ENCODE measurements at places on chromosomes 3 and 15.
A peak's percentile ranks its signal among the peaks of the same experiment; 100 is the strongest.

DNA sequence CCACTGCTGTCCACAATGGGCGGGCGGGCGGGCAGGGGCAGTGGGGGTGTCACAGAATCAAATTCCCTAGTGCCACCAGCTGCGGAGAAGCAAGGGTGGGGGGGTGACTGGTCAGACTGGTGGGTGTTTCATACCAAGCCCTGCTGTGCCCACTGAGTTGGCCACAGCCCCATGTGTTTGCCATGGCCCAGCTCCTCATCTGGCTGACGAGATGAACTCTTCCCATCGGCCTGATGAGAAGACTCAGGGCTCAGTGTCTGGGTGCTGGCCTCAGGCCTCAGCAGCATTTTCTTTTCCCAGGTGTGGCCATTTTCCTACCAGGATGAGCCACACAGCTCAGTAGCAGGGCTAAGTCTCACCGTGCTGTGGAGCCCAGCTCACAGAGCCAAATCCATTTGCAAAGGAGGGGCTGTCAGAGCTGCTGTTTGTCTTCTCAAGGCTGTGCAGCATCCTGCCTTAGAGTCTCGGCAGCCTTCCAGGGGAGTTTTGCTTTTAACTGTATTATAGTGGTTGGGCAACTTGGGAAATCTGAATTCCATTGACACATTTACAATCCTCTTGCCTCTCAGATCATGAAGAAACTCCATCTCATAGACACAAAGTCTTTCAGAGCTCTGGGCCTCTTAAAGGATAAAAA, 176.8 kb downstream of the ABHD5 start:
- no peak for DNase-seq

DNA sequence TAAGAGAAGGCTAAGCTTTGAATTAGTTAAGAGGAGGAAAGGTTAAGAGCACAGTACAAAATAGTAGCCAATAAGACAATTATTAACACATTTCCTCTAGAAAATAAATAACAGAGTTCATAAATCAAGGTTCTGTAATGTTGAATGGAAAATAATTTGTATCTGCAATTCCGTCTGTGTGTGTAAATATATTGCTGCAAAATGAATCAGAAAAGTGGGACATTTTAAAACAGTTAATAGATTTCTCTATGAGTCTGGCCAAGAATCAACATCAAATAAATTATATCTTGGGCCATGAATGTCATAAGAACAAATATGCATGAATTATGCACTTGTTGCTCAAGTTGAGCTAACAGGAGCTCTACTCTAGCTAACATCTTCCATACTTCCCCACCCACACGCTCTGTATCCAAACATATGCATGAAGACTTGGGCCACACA, 14.2 kb upstream of the SUCNR1 start:
- DNase-seq, result no peak

GRCh38 chr3:108477511-108478147, 32.8 kb downstream of the MYH15 start:
- DNase-seq, result peak; percentile 66

DNA sequence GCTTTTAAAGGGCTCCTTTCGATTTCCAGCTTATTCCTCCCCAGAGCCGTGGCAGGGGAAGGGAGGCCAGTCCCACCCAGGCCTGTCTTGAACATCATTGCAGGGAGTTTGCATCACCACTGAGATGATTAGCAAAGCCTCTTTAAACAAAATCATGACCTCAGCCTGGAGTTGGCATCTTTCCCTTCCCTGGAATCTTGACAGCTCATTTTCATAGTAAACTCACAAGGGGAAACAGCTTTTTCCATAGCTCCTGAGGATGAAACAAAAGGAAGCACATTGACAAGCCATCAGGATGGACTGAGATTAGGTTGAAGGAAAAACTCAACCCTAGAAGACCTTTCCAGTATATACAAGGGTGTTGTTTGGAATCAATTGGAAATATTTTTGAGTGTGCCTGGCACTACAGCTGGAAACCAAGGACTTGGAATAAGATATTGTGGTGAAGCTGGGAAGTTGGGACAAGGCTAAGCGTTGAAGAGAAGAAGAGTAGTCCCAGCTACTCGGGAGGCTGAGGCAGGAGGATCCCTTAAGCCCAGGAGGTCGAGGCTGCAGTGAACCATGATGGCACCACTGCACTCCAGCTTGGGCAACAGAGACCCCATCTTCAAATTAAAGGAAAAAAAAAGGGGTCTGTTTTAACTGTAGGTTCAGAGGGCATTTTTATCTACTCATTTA, 3.1 kb upstream of the LARP6 start:
- no peak for DNase-seq

- DNase-seq, result no peak
Observed at GRCh38 chr3:12158387-12159226, at the start of gene TIMP4. TIMP4 (minus strand) TSS chr3:12158912; CDS start chr3:12158840, 72 bp downstream.

- DNase-seq, result peak; percentile 90
Observed at GRCh38 chr3:184248454-184249411, at the start of gene ALG3. ALG3 (minus strand) TSS chr3:184248962; CDS start chr3:184248940, 22 bp downstream.

DNA sequence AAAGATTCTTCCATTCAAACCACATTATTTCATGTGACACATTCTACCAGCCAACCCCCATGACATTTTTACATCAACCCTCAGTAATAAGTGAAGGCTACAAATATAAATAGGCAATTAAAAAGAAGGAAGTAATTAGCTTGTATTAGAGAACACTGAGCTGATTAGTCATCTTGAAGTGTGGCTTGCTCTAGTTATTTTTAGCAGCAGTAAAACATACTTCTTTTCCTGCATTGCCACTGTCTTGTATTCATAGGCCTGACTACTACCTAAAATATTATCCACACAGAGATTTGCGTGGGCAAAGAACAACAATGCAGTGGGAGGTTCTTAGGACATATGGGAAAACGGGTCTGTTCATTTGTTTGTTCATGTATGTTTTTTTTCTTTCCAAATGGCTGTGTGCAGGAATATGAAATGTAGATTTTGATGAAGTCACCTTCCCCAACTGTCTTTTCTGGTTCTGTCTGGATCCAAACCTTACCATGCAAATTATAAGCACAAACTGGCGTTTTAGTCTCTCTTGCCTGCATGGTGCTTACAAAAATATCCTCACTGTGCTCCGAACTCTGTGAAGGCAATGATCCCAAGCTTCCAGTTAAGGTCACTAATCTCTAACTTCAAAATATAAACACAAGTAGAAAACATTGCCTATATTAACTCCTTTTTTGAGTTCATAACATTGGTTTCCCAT, 31.5 kb upstream of the TM4SF4 start:
- no peak for DNase-seq

- no peak for DNase-seq
Observed at GRCh38 chr3:27914199-27914598, 192.1 kb upstream of the EOMES start.

DNA sequence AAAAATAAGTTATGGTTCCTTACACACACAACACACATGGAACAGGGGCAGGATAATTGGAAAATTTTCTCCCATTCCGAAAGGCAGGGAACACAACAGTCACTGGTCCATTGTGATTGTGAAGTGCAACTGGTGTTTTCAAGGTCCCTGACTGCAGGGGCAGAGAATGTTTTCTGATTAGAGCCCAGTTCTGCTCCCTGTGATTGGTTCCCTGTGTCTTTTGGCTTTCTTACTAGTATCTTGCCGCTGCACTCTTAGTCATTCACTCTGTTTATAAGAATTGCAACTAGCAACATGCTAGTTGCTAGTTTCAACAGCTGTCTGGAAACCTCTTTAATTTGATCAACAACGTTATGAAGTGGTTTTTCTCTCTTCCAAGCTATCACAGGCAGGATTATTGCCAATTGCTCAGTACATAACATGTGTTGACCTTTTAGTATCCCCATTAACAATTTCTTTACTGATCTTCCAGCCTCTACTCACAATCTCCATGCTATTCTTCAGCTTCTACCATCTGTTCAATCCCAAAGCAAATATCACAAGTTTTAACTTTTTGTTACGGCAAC, 177.5 kb downstream of the EPHA6 start:
- no peak for DNase-seq

DNA sequence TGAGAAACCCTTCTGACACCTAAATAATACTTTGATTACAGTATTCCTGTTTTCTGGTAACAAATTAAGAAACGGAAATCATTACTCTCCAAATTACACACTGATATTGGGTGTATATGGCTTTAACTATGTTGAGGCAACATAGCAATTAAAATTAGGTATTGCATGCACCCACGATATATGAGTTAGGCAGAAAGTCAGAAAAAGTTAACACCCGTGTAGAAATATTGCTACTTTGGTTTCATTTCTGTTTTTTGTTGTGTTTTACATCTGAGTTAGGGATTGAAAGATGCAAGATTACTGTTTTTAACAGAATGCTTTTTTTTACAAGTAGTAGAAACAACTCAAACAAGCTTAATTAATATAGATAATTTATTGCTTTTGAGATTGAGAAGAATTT, 327.8 kb downstream of the GBE1 start:
- no peak for DNase-seq

GRCh38 chr3:61162965-61163364, 88.3 kb downstream of the FHIT start:
- no peak for DNase-seq

- no peak for DNase-seq
Observed at GRCh38 chr15:72318408-72318942, 1.5 kb downstream of the CELF6 start.

DNA sequence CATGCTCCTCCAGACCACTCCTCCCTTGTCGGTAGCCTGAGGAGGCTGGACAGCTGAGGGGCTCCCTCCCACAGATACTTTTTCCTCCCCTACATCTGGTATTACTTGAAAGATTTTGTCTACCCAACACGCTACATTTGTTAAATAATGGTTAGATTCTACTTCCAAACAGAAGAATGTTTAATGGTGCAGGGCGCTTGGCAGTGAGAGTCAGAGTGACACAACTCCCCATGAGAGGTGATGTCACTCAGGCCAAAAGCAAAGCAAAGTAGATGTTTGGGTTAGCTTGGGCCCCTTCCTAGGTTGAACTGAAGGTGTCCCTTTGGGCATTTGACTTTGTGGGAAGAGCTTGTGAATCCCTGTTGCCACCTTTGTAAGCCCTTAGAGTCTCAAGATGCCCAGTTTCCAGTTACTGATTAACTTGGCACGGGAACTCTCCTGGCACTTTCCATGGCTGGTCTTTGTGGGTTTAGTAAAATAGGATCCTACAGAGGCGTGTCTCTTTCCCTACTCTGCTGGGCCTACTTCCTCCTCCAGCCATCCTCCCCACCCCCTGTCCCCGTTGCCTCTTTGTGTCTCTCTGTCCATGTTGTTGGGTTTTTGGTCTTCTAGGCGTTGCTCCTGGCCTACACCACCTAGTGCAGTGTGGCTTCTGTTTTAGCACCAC, 5.6 kb downstream of the LIMD1 start:
- DNase-seq, result no peak

GRCh38 chr3:58144478-58145325, 66.1 kb downstream of the DNASE1L3 start:
- DNase-seq, result no peak

- no peak for DNase-seq
Observed at GRCh38 chr3:20353286-20353685, 167.3 kb upstream of the SGO1 start.

DNA sequence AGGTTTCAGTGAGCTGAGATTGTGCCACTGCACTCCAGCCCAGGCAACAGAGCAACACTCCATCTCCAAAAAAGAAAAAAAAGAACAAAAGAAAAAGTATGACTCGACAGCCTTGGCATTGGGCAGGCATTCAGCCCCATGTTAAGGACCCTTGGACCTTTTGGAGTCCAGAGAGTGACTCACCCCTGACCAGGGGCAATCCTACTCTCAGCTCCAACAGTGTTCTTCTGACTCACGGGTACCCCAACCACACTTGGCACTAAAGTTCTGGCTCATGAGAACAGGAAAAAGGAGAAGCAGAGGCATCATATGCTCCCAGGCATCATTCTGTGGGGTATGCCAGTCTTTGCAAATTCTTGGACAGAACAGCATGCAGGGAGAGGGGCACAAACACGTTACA, 252.4 kb upstream of the HES1 start:
- no peak for DNase-seq

DNA sequence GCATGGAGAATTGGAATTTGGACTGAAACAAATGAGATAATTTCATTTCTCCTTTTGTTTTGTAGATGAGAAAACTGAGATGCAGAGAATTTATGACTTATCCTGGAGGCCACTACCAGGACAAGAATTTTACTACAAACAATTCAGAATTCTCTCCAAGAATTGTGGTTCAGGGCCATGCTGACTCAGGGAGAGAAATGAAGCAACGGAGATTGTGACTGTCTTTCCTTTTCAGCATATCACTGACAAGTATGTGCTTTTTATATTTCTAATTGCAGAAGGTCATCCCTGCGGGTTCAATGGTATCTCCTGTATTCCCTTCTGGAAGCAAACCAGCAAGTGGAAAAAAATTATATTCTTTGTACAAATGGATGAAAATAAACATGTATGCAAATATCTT, 170.8 kb upstream of the MITF start:
- DNase-seq, result no peak

DNA sequence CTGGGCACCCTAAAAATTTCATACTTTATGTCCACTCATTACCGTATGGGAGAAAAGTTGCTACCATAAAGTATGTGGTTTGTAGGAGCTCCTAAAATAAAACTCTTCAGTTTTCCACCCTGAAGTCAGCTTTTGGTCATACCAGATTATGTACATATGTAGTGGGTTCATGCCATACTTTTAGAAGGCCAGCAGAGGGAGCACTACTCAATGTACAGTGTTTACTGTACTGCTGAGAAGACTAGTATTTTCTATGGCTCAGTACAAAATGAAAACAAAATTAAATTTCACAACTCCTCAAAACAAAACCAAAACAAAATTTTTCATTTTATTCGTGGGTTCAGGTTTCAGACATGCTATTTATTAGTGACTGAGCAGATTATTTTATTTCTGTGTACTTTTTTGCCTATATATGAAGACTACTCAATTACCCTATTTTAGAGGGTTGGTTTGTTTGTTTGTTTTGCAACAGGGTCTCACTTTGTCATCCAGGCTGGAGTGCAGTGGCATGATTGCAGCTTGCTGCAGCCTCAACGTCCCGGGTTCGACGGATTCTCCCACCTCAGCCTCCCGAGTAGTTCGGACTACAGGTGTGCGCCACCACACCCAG, 24.3 kb downstream of the NXPE3 start:
- DNase-seq, result peak; percentile 38

DNA sequence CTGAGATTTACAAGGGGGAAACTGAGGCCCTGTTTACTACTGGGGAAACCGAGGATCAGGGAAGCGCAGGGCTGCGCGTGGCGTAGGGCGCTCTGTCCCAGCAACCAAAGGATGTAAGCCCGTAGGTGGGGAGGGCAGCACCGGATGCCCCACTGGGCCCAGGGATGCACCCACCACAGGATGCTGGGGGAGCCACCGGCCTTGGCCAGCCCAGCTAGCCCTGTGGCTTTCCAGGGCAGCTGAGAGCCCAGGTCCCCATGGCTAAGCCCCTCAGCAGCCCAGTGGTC, 33.4 kb downstream of the RPN1 start:
- no peak for DNase-seq

GRCh38 chr3:72586694-72587093, 261.6 kb downstream of the SHQ1 start:
- DNase-seq, result no peak

- DNase-seq, result no peak
Observed at GRCh38 chr3:69746119-69746518, 6.9 kb downstream of the MITF start.

GRCh38 chr3:127860211-127860696, 37.9 kb upstream of the MGLL start:
- DNase-seq, result no peak

Measured in activated CD4-positive, alpha-beta T cell treated with anti-CD3 and anti-CD28 coated beads, Interleukin-2, amount 50 U/mL, for 48 hours (primary cell).